ENCODE measurements at places on chromosomes 4 and X.

- no peak for DNase-seq
Observed at GRCh38 chr4:5517372-5517771, 191.0 kb downstream of the EVC2 start.

GRCh38 chr4:180377741-180378140 lies 1865.5 kb upstream of the TENM3 start:
- no peak for DNase-seq

- no peak for DNase-seq
Observed at GRCh38 chr4:83371936-83372335, 37.3 kb upstream of the HPSE start.

DNA sequence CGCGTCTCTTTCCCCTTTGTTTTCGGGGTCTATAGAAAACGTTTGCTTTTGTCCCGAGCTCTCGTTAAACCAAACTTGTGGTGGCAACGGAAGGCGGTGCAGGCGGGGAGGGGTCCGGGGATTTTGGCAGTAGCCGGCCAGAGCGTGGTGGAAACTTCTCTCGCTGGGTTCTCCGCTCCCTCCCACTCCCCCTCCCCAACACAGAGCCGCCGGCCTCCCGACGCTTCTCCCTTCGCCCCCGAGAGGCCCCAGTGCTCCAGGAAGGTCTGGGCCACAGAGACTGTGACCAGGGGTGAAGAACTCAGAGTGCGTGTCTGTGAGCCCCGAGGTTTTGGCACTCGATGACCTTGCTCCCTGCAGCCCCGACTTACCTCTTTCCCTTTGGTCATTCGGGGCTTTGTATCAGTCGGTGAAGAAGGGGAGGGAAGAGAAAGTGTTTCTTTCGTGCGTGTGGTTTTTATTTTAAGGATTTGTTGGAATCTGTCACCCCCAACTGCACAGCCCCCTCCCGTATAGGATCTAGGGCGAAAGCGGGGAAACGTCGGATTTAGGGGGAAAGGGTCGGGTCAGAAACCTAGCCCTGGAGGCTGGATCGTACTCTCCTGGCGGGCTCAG lies 9.0 kb upstream of the BCOR start:
- DNase-seq = no peak

DNA sequence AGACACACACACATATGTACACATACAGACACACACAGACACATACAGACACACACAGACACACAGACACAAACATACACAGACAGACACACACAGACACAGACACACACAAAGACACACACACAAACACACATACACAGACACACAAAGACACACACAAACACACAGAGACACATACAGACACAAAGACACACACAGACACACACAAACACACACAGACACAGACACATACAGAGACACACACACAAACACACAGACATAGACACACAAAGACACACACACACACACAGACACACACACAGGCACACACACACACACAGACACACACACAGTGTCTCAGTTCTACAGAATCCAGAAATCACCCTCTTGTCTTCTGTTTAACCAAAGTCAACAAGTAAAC lies 280.7 kb downstream of the ASMT start:
- DNase-seq = no peak

GRCh38 chrX:38437093-38437492 lies 84.7 kb downstream of the OTC start:
- DNase-seq = no peak

DNA sequence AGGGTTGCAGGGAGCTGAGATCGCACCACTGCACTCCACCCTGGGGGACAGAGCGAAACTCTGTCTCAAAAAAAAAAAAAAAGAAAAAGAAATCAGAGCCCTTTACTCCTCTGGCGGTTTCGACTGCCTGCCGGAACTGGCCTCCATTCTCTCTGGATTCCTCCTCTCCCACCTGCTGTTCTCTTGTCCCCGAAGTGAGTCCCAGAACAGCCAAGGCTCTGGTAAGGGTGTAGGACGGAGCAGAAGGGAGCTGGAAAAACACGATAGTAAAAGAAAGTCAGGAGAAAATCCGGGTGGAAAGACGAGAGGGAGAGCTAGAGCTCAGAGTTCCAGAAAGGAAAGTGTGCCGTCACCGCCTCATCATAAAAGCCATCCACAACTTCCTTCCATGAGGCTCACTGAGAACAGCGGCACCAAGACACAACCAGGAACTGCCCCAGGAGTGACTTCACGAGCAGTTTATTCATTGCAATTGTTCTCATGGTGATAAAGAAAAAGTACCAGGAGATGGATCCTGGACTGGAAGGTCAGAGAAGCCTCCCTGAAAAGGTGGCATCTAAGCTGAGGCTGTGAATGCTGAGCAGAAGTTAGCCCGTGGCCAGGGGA lies 12.3 kb downstream of the TLR3 start:
- no peak for DNase-seq

- DNase-seq = peak; percentile 29
Observed at GRCh38 chr4:110198049-110198434, 373 bp downstream of the ELOVL6 start.
